ENCODE measurements at places on chromosomes 6 and 20.

GRCh38 chr6:17347012-17347411, 46.4 kb upstream of the CAP2 start:
- no peak for DNase-seq

GRCh38 chr20:19555726-19556125, 202.3 kb upstream of the RIN2 start:
- no peak for DNase-seq

DNA sequence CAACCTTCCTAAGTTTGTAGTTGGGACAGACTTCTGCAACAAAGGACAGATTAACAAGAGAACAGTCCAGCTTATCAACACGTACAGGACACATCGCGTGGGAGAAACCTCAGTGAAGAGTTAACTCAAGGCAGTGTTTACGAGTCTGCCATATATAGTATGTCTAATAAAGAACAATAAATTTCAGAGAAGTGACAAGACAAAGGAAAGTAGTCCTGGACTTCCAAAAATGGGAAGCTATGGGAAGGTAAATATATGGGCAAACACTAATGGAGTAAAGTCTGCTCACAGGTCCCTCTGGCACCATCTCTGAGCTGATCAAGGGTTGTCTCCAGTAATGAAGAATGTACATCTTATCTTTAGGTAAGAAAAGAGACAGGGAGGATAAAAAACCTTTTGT, 34.9 kb downstream of the GCM1 start:
- DNase-seq, result no peak

DNA sequence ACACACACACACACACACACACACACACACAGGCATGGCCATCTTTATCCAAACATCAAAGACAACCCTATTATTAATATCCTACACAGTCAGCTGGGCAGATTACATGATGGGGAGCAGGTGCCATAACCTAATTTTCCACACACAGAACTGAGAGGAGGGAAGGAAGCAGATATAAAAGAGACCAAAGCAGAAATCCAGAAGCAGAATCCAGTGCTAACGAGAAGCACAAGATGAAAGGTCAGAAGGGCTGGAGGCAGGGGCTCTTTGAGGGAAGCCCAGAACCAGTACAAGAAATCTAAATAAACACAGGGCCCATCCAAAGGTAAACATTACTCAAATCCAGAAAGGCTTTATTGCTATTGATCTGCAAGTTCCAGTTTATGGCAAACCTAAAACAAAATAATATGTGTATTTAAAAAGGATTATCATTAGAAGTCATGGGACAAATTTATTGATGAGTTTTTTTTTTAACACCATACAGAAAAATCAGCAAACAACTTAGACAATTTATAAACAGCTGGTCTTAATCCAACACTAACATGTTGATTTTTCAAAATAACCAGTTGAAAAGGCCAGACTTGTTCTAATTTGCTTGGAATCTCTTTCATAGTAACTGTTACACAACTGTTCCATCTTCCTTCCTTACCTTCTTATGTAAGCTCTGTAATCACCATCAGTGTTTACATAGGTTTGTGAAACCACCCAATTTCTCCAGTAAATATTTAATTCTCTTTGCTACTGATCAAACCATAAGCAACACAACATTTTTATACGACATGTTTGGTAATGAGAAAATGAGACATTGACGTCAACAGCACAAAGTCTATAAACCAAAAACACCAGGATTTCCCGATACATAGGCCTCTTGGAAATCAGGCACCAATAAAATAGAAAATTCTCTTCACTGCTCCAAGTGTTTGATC, 34.2 kb downstream of the SLC23A2 start:
- no peak for DNase-seq

GRCh38 chr6:43709654-43710303, 22.2 kb upstream of the MRPS18A start:
- DNase-seq, result no peak

DNA sequence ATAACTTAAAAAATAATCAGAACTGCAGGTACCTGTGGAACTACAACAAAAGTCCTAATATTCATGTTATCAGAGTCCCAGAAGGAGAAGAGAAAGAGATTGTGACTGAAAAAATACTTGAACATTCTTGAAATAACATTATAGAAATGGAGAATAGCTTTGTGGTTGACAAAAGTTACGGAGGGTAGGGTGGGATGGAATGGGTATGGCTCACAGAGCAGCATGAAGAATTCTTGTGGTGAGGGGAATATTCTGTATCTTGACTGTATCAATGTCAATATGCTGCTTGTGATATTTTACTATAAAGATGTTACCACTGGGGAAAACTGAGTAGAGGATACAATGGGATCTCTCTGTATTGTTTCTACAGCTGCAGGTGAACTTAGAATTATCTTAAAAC, 122.5 kb downstream of the DST start:
- DNase-seq, result no peak
